ENCODE measurements at places on chromosomes 2 and 18.

DNA sequence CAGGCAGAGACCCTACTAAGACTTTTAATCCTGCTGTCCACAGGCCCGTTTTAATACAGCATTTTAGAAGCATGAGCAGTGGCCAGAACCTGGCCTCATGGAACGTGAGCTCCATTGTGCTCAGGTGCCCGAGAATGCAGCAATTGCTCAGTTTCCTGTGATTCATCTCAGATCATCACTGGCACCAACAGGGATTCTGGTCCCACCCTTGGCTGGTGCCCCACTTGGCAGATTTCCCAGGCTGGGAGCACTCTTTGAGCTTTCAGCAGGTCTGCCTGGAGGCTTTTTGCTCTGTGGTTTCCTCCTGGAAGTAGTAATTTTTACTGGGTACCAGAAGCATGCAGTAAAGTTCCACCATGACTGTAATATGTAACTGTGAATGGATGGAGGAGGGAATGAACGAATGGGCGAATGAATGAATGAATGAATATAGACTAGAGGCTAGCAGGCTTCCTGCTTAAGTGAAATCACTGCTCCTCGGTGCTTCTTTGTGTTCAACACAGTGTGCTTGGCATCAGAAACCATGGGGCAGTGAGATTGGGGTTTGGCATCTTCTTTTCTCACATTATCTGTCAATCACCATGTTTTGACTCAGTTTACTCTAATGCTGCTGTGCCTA, 312.9 kb downstream of the PRKCE start:
- DNase-seq: peak; percentile 77

DNA sequence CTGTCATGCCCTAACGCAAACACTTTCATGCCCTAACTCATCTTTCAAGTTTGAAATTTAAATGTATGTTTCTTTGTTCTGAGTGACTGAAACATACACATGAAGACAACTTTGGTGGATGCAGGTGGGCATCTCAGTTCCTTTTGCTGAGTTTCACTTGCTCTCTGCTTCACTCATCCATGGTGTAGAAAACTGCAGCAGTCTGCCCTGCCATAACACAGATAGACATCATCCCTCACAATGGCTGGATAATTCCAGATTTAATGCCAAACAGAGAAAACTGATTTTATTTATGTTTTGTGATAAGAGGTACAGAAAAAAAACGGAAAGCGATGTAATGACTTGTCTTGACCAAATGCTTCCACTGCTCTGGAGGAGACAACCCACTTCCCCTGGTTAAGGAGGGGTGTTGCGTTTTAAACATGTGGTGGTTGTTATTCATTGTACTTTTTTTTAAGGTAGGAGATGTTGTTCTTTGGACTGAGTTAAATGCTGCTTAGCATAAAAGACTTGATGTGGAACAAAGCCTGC, 70.4 kb downstream of the RHBDD1 start:
- no peak for DNase-seq

- DNase-seq: no peak
These were observed 87.0 kb downstream of the MTX2 start for GRCh38 chr2:176356251-176356650.

DNA sequence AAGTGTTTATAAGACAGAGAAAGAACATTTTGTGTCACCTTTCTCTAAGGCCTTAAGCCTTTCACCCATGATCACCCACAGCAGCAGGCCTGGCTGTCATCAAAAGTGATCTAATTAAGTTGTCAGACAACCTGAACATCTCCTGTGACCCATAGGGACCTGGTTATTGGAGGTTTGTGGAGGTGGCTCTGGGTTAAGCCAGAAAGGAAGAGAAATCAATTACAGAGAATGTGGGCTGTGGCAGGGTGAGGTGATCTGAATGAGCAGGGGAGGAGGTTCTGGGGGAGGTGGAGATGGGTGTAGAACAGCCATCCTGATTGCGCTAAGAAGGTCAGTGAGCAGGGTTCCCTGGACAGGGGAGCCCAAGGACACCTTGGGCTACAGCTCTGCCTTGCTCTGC, 170.8 kb downstream of the FSHR start:
- no peak for DNase-seq

DNA sequence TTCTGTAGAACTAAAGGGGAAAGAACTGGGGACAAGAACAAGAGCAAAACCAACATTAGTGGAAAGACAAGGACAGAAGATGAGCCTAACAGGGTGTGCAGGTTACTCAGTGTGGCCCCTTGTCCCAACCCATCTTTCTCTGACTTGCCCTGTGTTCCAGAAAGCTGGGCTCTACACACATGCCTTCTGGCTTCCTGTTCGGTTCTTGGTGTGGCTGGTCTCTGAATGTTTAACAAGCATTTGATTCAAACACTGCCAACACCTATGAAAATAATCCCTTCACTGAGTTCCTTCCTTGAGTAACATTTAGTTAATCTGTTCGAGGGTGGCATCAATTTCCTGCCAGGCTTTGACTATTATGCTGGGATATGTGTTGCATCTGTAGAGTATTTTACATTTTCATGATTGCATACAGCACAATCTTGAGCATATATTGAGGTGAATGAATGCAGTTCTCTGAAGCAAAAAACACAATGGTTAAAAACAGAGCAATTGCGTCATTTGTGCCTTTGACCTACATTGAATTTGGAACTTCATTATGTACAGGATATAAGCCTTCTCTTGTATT, 83.3 kb downstream of the MBD2 start:
- no peak for DNase-seq

GRCh38 chr2:187617905-187618304, 63.7 kb upstream of the TFPI start:
- DNase-seq: no peak

- DNase-seq: no peak
These were observed 27.2 kb downstream of the CD28 start for GRCh38 chr2:203733684-203734083.

GRCh38 chr2:10323535-10323934, 20.8 kb downstream of the HPCAL1 start:
- DNase-seq: no peak
